Stimulated activated CD4-positive, alpha-beta T cell treated with anti-CD3 and anti-CD28 coated beads, TNF-alpha, amount 100 ng/mL, for 4 hours (primary cell): ENCODE measurements at places on chromosomes 13 and 19.

GRCh38 chr19:39941151-39941550 is 6.7 kb upstream of the FCGBP start:
- DNase-seq, result no peak

DNA sequence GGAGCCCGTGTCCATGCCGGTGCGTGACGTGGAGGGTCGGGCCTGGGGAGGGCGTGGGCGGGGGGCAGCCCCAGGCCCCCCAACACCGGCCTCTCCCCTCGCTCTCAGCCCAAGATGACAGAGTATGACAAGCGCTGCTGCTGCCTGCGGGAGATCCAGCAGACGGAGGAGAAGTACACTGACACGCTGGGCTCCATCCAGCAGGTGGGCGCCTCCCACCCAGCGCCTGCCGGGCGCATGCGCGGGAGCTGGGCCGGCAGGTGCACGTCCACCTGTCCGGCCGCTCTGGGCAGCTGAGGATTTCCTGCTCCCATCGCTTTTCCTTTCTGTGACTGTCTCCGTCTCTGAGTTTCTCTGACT is 49.8 kb downstream of the VAV1 start:
- no peak for DNase-seq

DNA sequence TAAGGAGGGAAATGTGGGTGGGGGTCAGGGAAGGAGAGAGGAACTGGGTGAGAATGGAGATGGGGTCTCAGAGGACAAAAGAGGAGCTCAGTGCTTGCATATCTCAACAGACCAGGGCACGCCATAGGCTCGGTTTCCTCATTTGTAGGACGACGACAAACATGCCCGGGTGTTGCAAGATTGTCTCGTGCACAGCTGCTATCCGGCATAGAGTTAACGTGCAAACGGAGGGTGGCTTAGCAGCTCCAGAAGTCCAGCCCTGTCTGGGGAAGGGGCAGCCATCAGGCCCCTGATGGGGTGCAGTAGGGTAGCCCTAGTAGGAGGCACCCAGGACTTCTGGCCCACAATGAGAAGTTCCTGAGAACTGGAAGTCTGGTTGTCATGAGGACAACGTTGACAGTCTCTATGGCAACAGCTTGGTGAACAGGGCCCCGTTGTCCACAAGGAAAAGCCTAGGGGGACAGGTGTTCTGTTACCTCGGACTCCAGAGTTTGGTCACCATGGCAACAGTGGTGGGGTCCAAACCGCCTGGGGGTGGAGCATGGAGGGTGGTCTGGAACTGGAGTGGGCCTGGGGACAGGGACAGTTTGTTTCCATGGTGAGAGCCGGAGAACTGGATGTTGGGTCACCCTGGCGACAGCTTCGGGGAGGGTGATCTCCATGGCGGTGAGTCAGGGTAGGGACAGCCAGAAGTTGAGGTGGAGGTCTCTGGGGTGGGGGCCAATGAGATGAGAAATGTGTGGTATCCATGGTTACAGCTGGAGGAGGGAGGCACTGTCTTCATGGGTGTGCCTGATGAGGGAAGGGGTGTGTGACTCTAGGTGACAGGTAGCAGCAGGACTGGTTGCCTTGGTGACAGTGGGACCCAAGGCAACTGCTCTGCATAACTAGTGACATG is 16.8 kb downstream of the TM6SF2 start:
- DNase-seq, result no peak

DNA sequence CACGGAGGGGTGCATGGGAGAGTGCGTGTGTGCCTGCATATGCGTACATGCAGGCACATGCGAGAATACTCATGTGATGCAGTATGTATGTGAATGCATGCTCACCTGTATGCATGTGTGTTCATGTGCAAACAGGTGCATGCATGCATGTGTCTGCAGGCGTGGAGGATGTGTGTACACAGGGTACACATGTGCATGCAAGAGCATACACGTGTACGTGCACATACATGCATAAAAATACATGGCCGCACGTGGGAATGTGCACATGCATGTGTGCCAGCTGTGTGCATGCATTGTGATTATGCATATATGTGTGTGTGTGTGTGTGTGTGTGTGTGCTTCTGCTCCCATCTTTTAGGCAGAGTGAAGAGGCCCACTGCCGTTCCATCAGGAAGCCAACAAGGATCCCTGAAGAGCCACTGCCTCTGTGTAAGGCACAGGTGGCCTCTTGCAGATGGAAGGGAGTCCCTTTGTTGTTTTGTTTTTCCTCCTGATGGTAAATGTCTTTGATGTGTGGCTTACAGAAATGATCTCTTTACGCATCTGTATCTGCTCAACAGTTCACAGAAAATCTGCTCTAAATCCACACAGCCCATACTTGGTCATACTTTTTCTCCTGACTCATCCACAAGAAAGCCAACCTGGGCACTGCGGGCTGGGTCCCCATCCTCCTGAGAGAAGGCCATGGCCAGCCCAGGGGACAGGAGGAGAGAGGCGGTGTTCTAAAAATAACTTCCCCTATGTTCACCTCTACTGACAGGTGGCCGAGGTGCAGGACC is 50.7 kb downstream of the KLF2 start:
- DNase-seq, result no peak

- DNase-seq, result no peak
Measured at GRCh38 chr19:2115911-2116426, 19.3 kb downstream of the IZUMO4 start.

GRCh38 chr13:107466326-107467099 is 748.8 kb downstream of the LIG4 start:
- DNase-seq, result no peak

- no peak for DNase-seq
Measured at GRCh38 chr13:27593267-27593666, 27.1 kb downstream of the LNX2 start.

- DNase-seq, result no peak
Measured at GRCh38 chr13:78712831-78713230, 53.9 kb upstream of the OBI1 start.

DNA sequence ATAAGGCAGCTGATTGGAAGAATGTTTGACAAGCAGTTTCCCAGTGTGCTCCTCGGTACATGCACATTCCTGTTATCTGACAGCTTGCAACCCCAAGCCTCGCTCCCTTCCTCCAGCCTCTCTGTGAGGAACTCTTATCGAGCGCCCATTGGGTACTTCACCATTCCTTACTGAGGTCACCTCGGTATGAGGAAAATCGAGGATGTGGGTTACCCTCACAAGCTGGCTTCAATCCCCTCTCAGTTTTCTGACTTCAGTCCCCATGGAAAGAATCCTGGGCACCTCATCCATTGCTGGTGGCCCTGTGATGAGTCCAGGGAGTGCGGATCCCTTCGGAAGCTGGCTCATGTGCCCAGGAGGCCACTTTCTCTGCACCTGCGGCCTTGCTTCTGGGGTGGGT is 17.3 kb downstream of the TEX29 start:
- no peak for DNase-seq

DNA sequence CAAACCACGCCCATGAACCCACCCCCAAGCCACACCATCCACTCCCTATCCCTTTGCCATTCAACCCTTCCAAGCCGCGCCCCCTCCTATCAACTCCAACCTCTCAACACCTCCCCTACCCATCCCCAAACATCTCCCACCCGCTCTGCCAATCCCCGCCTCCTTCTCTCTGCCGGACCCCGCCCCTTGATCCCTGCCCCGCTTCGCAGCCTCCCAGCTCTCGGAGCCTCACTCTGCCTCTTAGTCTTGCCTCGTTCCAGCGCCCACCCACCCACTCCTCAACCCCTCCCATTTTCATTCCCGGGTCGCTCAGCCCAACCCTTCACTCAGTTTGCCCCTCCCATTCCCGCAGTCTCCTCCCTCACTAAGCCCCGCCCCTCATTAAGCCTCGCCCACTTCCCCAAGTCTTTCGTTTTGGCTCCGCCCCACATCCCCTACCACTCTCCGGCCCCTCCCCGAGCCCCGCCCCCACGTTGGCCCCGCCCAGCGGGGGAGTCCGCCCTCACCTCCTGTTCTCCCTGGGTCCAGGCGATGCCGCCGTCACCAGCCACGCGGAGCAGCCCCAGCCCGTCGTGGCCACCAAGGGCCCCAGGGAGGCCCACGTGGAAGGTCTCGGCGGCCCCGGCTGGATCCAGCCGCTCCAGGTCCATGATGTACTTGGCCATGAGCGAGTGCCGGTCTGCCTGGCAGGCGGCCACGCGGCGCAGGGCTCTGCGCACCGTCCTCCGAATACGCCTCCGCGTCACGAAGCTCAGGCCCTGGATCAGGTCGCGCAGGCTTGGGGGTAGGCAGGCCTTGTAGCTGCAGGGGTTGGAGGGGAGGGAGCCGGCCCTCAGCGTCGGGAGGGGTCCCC is 5.7 kb downstream of the JAK3 start:
- no peak for DNase-seq

GRCh38 chr19:43455321-43456113 is 9.9 kb downstream of the LYPD3 start:
- no peak for DNase-seq

- no peak for DNase-seq
Measured at GRCh38 chr19:15296841-15297415, 35.4 kb downstream of the BRD4 start.

DNA sequence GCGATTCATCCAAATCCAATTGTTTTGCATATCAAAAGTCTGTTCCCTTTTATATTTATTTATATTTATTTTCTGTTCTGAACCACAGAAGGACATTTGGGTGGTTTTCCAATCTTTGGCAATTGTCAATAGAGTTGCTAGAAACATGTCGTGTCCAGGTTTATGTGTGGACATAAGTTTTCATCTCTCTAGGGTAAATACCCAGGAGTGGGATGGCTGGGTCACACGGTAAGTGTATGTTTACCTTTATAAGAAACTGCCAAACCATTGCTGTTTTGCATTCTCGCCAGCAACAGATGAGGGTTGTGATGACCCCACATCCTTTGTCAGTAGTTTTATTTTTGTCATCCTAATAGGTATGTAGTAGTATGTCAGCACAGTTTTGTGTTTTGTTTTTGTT is 12.5 kb downstream of the AP1M1 start:
- DNase-seq, result no peak

DNA sequence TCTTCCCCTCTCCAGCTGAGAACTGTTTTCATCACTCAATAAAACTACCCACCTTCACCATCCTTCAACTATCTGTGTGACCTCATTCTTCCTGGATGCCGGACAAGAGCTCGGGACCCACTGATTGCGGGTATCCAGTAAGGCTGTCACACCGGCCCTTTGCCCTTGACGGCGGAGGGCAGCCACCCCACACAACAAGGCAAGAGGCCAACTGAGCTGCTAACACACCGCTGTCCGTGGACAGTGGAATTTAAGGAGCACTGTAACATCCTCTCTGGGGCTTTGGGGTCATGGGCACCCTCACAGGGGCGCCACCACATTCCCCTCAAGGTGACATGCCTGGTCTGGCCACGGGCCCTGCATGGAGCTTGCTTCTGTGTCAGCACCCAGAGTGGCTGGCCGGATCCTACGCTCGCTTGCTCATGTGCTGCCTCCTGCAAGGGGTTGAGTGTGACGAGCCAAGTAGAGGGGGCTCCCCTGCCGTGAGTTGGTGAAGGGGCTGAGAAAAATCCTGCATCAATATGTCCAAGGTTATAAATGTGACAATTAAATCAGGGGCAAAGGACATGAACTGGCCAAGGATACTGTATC is 31.4 kb downstream of the LHFPL6 start:
- no peak for DNase-seq

DNA sequence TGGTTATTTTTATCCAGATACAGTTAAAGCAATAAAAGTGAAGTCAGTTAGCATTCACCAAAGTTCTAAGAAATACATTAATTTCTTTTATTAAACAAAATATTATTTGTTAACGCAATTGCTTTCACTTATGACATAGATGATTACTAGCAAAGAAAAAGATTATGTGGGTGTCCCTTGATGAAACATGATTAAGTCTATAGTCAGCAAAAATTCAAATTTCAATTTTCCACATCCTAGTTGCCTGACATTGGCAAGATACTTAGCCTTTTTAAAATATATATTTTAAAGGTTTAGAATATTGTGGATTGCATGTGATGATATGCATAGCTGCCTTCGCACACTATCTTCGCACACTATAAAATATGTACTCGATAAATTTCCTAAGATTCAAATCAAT is 1780.5 kb upstream of the MIR17HG start:
- no peak for DNase-seq

GRCh38 chr19:55344444-55344843 is 4.8 kb downstream of the KMT5C start:
- DNase-seq, result no peak

- DNase-seq, result no peak
Measured at GRCh38 chr13:34913040-34913439, 29.0 kb upstream of the NBEA start.

DNA sequence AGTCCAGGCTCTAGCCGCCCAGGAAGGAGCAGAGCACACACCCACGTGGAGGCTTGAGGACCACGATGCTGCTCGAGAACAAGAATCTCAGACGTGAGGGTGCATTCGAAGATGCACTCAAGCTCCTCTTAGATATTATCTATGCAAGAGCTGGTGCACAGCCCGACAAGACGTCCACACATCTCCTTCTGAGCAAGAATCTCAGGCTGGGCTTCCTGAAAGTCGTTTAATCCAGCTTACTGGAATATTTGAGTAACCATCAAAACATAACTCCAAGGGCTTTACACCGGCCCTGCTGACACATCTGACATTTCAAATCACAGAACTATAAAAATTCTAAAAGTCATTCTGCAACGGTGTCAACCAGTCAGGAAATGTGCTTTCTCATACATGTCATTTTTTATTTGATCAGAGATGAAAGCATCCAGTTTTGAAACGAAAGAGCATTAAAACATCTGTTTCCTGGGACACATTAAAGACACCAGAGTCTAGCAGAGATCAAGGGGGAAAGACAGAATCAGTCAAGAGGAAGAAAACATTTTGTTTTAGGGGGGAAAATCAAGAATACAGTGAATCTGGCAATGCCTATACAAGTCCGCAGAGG is 177.7 kb upstream of the IRS2 start:
- no peak for DNase-seq

GRCh38 chr13:60370343-60370742 is 26.7 kb upstream of the TDRD3 start:
- no peak for DNase-seq

- no peak for DNase-seq
Measured at GRCh38 chr13:105165449-105166125, 1369.9 kb downstream of the EFNB2 start.

GRCh38 chr13:66826398-66826797 is 403.7 kb downstream of the PCDH9 start:
- no peak for DNase-seq

- DNase-seq, result no peak
Measured at GRCh38 chr19:16385821-16386220, 61.2 kb downstream of the KLF2 start.

DNA sequence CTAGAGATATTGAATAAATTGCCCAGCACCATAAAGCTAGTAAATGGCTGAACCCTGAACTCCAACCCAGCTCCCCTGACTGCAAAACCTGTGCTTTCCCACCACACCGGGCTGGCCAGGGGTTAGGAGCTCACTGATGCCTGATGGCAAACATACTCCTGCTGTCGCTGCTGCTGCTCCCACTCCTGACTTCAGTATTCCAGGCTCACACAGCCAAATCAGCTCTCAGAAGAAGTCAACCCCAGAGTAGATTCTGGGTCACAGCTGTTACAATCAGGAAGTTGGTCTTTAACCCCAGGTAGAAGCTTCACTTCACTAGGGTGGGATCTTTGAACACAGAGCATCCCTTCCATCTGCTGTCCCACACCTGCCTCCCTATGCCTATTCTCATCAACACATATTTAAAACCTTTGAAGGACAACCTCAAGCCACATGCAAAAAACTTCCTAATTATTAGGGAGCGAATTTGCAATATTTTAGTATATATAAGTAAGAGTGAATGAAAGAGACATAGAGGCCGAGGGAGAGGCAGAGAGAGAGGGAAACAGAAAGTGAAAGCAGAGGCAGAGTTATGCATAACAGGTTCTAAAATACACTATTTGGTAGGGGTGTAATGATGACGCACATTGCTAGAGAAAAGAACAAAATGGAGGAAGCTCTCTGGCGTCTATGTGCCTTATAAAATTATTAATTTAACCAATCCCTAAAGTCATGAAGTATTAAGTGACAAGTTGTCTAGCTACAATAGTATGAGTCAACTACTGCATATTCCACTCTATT is 99.4 kb upstream of the SERP2 start:
- no peak for DNase-seq
